ENCODE measurements at places on chromosomes 6 and 20.

GRCh38 chr20:4040283-4041179 lies 25.2 kb upstream of the RNF24 start:
- DNase-seq, result no peak

DNA sequence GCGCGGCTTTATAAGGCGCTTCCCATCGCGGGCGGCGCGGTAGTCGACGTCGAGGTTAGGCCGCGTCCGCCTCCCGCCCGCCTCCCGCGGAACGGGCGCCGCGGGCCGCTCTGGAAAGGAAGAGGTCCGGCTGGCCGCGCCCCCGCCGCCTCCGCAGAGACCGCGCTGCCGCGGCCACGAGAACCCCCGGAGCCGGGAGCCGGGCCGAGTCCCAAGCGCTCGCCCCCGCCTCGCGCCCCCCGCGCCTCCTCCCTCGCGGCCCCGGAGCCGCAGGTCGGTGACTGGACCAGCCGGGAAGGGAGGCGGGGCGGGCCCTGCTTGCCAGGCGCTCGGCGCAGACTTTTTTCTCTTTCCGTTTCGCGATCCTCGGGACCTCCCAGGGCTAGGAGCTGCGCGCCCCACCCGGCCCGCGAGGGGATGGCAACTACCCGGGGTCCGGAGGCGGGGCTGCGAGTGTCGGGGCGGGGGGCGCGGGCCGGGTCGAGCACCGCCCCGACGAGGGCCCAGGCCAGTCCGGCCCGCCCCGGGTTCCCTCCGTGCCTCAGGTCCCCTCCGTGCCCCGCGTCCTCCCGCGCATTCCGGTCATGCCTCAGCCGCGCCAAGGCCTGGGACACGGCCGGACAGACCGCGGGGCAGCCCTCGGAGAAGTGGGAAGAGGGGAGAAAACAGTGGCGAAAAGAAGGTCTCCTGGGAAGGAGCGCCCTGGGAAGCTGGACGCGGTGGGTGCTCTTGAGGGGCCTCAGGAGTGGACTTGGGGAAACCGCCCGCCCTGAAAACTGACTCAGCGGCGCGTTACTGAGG lies 417 bp upstream of the PXDC1 start:
- DNase-seq, result peak; percentile 26

GRCh38 chr6:1212919-1213318 lies 99.0 kb upstream of the FOXQ1 start:
- no peak for DNase-seq

- no peak for DNase-seq
Observed at GRCh38 chr6:90072935-90073464, 178.7 kb downstream of the GJA10 start.

GRCh38 chr20:23264545-23264944 lies 86.0 kb upstream of the NXT1 start:
- DNase-seq, result no peak

- DNase-seq, result no peak
Observed at GRCh38 chr6:9851541-9852380, 563.1 kb downstream of the TFAP2A start.

- no peak for DNase-seq
Observed at GRCh38 chr20:24838546-24839535, 110.2 kb upstream of the CST7 start.

- DNase-seq, result no peak
Observed at GRCh38 chr6:146341493-146342230, 202.0 kb upstream of the RAB32 start.

DNA sequence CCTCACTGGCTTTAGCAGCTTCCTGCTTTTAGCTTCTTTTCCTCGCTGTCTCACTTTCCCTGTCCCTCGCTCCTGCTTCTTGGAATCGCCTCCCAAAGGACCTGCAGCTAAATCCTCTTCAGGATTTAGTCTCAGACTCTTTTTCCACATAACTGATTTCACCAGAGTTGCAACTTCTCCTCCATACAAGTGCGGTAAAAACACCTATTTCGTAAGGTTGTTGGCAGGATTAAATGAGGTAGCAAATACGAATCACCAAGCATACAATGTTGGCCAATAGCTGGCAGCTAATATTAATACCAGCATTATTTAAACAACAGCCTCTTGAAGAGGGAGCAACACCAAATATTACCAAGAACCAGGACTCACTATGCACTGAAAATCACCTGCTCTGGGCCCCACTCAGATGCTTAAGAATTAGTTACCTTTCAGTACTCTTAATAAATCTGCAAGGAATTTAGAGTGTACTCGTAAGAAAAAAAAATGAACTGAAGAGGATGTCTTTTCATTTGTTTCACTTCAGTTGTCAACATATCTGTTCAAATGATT lies 123.0 kb downstream of the DTNBP1 start:
- no peak for DNase-seq

DNA sequence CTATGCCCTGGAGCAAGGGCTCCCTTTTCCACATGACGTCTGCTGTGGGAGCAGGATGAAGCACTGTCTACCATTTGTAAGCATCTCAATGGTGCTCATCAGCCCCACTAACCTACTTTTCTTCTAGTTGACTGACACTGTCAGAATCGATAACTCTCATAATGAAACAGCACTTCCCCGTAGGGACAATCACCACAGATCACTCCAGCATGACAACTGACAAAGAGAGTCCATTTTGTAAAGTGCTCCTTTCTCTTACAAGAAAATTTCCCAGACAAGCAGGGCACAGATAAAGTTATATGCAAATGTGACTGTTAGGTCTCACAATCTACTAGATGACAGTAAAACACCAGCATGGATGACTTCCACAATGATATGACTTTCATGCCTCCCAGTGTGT lies 46.4 kb downstream of the HEBP2 start:
- no peak for DNase-seq

GRCh38 chr6:26187981-26188635 lies 100.9 kb downstream of the HFE start:
- peak; percentile 82 for DNase-seq

DNA sequence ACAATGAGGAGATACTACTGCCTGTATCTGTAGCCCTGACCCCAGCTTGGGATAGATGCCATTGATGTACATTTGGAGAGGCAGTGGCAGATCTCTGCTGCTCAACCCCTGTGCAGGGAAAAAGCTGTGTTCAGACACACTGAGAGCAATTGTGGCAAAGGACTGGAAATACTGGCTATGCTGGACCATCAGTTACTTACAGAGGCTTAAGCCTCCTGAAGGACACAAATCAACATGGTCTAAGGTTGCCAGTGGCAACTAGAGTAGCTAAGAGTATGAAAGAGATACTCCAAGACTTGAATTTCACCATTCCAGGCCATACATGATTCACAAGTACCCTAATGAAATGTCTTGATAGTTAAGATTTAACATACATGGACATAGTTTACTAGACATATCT lies 32.4 kb upstream of the ENPP4 start:
- DNase-seq, result no peak

GRCh38 chr20:19821606-19822005 lies 63.5 kb downstream of the RIN2 start:
- DNase-seq, result no peak

DNA sequence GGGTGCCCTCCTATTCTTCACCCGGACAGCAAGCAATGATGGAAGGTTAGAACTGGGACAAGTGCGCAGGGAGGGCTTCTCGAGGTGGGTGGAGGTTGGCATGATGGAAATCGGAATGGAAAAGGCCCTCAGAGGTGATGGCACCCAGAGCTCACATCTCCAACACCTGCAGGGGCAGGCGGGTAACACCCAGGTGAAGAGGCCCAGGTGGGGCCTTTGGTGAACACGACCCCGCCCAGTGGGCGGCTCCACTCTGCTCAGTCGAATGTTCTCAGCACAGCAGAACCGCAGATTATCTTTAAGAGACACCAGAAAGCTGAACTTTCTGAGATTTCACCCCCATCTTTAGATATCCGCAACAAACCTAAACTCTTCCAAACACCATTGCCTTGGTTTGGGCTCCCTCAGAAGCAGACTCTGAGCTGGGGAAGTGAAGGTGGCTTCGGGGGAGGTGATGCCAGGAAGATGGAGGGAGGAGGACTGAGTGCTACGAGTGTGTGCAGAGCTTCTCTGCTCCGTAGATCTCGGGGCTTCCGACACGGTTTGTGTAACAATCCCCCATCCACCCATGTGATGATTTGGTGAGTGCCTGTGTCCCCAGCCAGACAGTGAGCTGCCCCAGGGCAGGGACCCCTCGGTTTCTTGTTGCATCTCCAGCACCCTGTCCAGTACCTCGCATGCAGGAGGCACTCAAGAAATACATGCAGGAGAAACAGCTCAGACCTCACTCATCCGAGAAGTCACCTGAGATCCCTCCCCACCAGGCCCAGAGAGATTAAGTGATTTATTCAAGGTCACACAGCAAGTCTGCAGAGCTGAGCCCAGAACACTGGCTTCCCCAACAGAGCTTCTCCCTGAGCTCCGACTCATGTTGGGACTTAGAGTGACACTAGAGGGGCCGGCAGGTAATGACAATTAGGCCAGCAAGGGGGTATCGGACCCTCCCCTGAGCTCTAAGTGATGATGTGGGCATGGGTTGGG lies 45.4 kb downstream of the BPIFB1 start:
- DNase-seq, result no peak

DNA sequence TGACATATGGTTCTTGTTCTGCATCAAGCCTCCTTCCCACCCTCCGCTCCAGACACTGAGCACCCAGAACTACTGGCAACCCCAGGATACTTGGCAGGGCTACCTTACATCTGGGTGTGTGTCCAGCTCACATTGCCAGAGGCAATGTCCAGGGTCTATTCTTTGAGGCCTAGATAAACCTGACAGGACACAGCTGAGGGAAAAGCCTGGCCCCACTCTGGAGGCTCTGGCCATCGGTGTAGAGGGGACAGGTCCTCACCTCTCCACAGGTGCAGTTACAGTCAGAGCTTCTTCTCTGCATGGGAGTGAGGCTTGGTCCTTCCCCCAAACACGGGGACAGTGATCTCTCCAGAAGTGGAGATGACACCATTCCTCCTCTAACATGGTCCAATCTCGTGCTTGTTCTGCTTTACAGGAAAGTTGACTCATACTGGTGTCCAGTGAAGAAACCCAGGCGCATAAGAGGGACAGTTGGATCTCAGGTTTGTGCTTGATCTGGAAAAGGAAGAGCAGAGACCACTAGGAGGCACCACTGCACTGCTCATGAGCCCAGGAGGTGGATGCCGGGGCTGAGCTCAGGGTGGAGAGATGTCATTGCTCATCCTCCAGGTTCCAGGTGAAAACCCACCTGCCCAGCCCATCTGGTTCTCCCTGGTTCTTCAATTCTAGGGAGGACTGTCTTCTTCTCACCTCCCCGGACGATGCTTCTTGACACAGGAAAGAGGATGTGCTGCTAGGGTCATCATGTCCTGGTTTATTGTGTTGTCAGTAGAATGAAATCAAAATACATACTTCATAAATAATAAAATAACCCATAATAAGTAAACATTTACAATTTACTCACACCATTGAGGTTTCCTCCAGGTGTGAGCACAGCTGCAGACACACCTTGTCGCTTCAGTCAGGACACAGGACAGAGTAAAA lies 14.7 kb downstream of the HLA-F start:
- DNase-seq, result peak; percentile 43

DNA sequence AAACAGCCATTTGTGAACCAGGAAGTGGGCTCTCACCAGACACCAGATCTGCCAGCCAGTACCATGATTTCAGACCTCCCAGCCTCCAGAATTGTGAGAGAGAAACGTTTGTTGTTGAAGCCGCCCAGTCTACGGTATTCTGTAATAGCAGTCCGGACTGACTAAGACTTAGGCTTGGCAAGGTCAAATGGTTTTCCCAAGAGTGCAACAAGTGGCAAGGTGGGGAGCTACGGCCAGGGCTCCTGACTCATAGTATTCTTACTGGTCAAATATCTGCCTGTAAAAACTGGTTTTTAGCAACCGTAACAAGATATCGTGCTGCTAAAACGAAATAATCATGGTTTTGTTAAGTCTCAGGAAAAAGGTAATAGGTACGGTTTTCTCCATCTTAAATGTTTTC lies 37.8 kb downstream of the MCUR1 start:
- no peak for DNase-seq

DNA sequence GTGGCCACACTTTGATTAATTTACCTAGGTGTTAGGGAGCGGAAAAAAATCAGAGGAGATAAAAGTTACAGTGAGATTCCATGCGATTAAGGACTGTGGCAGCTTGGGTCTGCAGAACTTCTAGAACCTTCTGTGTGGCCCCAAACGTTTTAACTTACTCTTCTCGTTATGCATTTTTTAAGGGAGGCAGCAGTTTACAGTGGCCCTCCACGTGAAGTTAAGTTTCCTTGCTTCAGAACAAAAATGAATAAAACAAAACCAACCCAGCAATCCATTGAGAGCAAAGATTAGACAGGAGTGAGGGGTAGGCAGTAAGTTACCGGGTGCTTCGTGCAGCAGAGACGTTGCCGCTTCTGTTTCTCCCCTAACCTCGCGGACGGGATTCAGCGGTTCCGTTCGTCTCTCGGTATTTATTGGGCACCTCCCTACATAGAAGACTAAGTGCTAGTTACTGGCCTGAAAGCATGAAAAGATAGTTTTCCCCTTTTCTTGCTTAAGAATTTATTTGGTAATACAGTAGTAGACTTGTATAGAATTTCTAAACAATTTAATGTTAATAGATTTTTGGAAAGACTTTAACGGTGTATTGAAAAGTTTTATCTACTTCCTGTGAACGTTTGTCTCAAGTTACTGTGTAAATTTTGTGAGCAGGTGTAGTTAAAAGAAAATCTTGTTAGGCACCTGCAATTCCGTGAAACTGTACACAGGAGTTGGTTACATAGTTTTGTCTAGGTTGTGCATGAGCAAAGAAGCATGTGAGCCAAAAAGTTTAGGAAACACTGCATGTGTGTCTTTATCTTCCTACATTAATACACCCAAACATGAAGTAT lies 1.1 kb downstream of the BAG2 start:
- DNase-seq, result peak; percentile 27
